ENCODE measurements at places on chromosomes 5 and 9.

GRCh38 chr5:136080113-136080482, 51.3 kb downstream of the TGFBI start:
- no peak for DNase-seq

DNA sequence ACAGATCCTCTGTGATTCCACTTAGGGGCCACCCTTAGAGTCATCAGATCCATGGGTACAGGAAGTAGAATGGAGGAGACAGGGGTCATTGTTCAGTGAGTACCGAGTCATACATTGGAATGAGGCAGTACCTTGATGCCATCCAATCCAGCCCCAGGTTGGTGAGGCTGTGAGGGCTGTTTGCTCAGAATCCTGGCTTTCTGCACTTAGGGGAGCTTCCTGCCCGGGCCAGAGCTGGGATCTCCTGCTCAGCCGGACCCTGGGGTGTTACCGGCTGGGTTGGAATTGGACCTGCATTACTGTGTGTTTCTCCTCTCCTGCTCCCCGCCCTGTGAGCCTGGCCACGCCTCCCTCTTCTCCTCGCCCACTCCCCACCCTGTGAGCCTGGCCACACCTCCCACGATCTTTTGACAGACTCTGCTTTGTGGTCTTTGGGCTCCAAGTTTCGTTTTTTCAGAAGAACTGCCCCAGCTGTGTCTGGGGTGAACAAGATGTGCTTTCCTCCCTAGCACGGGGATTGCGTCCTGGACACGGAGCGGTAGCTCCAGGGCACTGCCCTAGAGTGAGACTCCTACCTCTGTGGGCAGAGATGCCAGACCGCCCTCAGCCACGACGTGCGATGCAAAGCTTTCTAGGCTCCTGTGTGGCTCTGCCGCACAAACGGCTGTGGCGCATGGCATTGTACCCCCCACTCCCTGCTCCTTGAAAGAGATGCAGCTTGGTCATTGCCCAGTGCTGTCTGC, 15.4 kb downstream of the TRAF2 start:
- DNase-seq, result no peak

DNA sequence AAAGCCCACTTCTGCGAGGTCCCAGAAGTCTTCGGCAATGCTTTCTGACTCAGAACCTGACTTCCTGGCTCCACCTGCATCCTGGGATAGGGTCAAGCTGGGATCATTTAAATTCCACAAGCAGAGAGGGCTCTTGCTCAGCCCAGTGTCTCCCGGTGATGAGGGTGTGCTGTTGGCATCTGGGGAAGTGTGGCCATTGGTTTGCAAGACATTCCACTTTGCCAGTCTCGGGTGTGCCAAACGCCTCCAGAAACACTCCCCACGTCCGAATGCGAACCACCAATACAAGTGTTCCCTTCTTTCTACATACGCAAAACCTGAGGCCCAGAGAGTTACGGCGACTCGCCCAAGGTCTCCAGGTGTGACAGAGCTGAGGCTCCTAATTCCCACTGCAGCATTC, 43.1 kb upstream of the FCN2 start:
- DNase-seq, result no peak

- DNase-seq, result no peak
Observed at GRCh38 chr5:67203701-67204074, 7.1 kb upstream of the CD180 start.

DNA sequence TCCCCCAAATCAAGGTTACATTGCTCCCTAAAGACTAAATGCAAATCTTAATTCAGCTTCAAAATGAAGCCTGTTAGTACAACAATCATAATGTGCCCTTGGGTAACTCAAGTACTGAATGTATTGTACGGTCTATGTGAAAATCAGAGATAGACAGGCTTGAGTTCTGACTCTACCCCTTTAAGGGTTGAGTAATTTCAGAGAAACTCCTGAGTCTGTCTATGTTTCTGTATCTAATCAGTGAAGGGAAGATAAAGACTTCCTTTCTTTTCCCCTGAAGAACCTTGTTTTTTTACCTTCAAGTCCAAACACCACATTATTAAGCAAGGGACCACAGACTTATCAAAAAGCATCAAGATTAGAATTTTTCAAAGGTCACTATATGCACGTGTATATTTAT, 108.2 kb downstream of the MPDZ start:
- DNase-seq, result no peak

- DNase-seq, result no peak
Observed at GRCh38 chr9:115556432-115556831, 438.5 kb upstream of the TNC start.

- no peak for DNase-seq
Observed at GRCh38 chr9:78874061-78874460, 577.1 kb downstream of the PSAT1 start.

All from stimulated activated CD8-positive, alpha-beta memory T cell treated with anti-CD3 and anti-CD28 coated beads, Interleukin-7, amount 100 ng/mL, for 1 hour (primary cell).